ENCODE measurements at places on chromosomes 2 and 18.

DNA sequence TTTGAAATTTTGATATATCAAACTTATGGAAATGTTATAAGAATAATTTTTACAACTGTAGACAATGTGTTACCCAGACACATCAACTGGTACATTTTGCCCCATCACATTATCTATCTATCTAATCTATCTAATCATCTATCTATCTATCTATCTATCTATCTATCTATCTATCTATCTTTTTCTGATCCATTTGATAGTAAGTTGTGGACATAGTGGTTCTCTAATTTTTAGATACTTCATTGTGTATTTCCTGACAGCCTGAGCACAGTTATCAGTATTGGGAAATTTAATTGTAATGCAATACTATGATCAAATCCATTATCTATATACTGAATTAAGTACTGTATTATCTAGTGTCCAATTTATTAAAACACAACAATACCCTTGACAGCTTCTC is 42.0 kb upstream of the TMEM18 start:
- DNase-seq = no peak

- no peak for DNase-seq
These were observed 1.5 kb upstream of the BUB1 start for GRCh38 chr2:110679337-110679707.

GRCh38 chr18:24071029-24071428 is 56.5 kb downstream of the TTC39C start:
- no peak for DNase-seq

DNA sequence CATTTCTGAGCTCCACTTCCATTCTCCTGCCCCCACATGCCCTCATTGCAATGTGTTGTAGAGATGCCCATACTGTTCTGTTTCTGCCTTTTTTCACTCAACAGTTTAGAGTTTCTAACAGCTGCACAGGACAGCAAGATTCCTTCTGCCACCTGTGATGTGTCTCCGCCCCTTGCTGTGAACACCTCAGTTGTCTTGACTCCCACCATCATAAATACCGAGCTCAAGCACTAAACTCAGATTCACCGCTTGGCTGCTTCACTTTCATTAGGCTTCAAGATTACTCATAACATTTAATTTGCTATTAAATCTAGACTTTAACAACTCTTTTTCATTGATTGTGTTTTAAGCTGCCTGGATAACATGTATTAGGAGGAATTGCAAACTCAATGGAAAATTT is 141.0 kb downstream of the MAP2 start:
- DNase-seq = no peak

GRCh38 chr18:23127090-23127489 is 8.2 kb upstream of the CABLES1 start:
- DNase-seq = no peak

DNA sequence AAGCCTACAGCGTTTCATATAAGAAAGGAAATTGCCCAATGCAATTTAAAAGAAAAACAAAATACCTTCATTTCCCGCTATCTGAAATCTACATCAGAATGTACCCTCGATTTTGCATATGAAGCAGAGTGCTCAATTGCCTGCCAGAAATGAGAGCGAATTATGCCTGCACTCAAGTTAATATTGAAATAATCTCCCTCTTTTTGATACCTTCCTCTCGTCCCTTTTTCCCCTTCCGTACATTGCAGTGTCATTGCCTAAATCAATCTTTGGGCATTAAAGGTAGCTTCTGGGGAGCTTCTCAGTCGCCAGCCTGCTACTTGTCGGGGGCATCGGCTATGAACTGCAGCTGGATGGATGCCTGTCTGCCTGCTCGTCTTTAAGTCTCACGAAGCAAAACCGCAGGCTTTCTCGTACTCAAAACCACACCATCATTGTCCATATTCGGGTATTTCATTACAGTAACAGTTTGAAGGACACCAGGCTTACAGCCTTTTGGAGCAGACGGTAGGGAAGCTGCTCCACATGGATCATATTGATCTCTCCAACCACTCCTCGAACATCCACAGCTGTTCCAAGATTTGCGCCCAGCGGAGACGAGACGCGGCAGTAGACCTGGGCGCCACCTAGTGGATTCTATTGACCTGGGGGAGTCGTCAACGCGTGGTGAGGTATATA is 64.0 kb upstream of the HNRNPA3 start:
- DNase-seq = peak; percentile 91

- DNase-seq = no peak
These were observed 1131.6 kb upstream of the TMEFF2 start for GRCh38 chr2:193326296-193326695.

GRCh38 chr2:85698880-85699254 is 4.7 kb downstream of the GNLY start:
- DNase-seq = no peak

DNA sequence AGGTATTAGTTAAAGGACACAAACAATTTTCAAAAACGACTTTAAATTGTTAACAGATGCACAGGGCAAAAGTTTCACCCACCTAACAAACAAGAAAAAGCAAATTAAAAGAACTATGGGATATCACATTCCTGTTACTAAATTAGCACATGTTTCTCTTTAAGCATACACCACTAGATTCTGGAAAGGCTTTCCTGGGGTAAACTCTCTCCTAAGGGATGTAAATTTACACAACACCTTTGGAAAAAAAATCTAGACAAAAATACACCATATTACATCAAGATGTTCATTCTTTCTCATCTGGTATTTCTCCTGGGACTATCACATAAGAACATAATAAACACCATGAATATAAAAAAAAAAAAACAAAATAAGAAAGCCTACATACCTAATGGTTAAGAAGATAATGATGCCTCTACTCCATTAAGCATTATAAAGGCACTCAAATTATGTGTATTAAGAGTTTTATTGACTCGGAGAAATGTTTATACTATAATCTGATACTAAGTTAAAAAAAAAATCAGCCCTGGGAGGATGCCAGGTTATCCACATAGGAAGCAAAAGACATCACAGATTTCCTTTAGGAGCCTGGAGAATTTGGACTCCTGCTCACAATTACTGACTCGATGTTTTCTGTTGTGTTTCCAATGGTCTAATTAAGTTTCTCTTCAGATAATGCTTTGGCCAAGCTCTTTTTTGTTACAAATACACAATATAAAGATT is 82.8 kb upstream of the AFF3 start:
- no peak for DNase-seq

DNA sequence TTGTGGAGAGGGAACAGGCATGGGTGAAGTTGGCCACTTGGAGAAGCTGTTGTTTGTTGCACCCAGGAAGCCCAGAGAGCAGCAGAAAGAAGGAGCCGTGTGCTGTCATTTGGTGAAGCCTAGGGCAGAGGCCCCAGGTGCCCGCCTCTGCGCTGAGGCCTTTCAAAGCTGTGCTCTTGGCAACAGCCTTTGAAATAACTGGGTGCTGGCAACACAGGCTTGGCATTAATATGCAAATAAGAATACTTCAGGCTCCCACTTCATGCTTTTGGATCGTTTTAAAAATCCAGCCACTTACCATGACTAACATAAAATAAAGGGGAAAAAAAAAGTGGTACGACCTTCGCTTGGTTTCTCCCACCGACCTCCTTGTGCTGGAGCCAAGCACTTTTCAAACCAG is 41.1 kb downstream of the DHRS9 start:
- DNase-seq = no peak

- peak; percentile 21 for DNase-seq
These were observed 664 bp downstream of the CCT4 start for GRCh38 chr2:61887717-61888266.

GRCh38 chr2:26942543-26943295 is 27.7 kb upstream of the MAPRE3 start:
- peak; percentile 94 for DNase-seq

DNA sequence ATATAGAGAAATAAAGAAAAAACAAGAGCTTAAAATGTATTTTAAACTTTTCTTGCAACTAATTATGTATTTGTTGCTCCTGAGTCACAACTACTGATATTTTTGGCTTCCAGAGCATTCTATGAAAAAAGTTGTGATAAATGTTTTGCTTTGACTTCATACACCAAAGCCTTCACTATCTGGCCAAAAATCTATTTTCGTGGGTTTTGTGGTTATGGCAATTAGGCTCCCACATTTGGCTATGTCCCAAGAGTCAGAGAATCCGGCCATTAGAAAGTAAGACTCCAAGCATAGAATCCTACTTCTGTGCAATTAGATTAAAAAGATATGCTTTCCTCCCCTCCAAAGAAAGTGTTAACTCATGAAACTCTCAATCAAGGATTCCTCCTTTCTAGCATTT is 1456.1 kb upstream of the ACVR2A start:
- DNase-seq = no peak

DNA sequence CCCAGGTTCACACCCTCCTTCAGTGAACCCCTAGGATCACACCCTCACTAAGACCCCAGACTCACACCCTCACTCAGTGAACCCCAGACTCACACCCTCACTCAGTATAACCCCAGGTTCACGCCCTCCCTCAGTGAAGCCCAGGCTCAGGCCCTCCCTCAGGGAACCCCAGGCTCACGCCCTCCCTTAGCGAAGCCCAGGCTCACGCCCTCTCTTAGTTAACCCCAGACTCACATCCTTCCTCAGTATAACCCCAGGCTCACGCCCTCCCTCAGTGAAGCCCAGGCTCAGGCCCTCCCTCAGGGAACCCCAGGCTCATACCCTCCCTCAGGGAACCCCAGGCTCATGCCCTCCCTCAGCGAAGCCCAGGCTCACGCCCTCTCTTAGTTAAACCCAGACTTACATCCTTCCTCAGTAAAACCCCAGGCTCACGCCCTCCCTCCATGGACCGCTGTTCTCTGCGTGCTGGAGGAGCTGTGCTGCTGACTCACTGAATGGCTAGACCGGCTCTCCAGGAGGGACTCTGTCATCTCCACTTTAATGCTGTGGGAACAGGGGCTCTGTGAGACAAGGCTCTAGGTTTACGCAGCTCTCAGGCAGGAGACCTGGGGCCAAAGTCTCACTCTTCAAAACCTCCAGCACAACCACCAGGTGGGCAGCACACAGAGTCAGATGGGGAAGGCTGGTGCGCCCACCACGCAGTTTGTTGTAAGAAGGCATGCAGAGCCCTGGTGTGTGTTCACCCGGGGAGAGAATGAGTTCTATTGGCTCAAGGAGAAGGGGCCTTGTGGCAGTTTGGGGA is 506.9 kb upstream of the MYT1L start:
- peak; percentile 31 for DNase-seq

- DNase-seq = no peak
These were observed 58.1 kb upstream of the IL1RL1 start for GRCh38 chr2:102253140-102253752.

GRCh38 chr2:210955591-210955990 is 399.2 kb downstream of the CPS1 start:
- DNase-seq = no peak

DNA sequence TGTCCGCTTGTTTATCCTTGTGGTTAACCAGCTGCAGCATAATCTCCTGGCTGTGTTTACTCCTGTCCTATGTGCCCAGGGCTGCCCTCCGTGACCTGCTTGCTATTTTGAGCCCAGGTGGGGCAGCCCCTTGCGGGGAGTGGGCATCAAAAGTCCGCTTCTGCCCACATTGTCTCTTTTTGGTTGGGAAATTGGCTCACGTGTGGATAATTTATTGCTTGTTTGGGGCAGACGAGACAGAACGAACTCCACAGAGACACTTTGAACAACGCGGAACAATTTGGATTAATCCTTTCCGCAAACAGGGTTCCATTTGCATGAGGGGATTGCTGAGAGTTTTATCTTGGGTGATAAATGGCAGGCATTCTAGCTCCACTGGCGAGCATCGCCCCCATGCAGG is 8.1 kb upstream of the CXCR4 start:
- DNase-seq = no peak

DNA sequence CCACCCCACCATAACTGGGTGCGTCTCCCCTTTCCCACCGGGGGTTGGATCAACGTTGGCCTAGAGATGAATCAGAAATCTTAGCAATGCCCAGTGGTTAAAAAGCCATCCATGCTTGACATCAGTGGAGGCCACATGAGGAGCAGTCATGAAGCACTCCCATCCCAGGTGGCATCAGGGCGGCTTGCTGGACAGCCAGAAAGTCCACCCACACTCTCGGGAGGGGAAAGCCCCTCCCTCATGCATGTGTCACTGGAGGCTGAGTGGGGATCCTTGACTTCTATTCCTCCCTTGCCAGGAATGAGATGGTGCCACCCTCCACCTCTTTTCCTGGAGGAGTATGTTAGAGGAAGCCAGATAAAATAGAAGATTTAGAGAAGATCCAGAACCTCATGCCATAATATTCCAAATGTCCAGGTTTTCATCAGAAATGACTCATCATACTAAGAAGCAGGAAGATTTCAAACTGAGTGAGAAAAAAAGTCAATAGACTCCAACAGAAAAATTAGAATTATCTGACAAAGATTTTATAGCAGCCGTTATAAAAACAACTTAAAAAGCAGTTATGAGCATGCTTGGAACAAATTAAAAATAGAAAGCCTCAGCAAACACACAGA is 507.1 kb upstream of the ID2 start:
- no peak for DNase-seq

- no peak for DNase-seq
These were observed 6.1 kb downstream of the CFAP221 start for GRCh38 chr2:119550346-119550745.

DNA sequence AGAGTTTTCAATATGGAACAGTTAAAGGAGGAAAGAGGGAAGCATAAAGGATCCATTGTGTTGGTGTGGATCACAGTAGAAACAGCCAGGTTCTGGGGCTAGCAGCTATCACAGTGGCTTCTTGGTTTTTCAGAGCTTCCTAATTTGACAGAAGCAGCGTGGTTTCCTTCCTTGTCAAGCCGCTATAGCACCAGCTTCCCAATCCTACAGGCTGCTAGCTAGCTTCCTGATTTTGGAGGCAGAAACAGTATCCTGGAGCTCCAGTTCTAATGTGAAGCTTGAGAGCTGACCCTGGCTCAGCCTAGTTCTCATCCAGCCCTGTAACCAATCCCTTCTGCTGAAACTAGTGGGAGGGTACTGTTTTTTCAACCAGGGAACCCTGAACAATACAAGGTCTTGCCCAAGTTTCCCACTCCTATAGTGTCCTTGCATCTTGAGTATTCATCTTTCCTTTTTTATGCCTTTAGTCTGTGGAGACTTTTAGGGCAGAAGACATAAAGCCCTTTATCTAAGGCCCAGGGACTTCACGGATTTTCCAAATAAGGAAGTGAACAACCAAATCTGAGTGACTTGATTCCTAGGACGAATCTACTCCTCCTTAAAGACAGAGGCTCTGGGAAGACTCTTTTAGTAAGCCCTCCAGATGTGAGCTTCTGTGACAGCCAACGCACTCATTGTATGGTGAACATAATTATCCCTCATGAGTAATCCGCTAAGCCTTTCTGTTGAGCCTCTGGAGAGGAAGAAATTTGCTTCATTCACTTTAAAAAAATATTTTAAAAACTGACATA is 33.8 kb downstream of the CCDC93 start:
- no peak for DNase-seq

DNA sequence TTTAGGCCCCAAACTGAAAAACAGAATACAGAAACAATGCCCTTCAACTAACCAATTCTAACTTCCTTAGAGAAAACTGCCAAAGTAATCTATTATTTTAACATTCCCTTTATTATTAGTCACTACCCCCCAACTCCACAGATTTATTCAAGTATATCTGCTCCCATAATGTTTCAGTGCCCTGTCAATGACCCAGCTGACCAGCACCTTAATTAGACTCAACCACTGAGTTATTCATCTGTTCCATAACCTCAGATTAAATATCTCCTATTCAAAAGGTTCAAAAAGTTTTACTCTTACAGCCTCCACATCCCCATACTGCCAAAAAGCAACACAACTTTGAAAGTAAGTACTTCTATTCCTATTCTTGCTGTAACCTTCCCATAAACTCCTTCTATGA is 202.4 kb downstream of the EXOC6B start:
- no peak for DNase-seq

GRCh38 chr2:241586564-241587264 is 28.2 kb downstream of the BOK start:
- no peak for DNase-seq

Measured in ELF-1 (cell line).